ENCODE measurements at places on chromosomes 5 and 9. TPM values are rescaled to one million over a fixed set of nuclear protein-coding genes. Genes with fewer than 3 reads are reported as not detected.
A peak's percentile ranks its signal among the peaks of the same experiment; 100 is the strongest.

Gene TXNDC8
- not detected for total RNA-seq

Gene TUSC1
- total RNA-seq: 10.3 TPM

Gene SLC6A19
- total RNA-seq: not detected

GRCh38 chr5:147415651-147416050 is 94.2 kb downstream of the DPYSL3 start:
- no peak overlapping the region for H3K4me3 ChIP-seq
- H3K36me3 ChIP-seq: no peaks in the 10 kb centered on the region
- H3K27ac ChIP-seq: no peak overlapping the region
- H3K27me3 ChIP-seq: no peaks in the 10 kb centered on the region

GRCh38 chr5:577800-578199 is 34.3 kb upstream of the CEP72 start:
- H3K36me3 ChIP-seq: no peaks in the 10 kb centered on the region
- no peaks in the 10 kb centered on the region for H3K4me1 ChIP-seq
- H3K27ac ChIP-seq: no peak overlapping the region
- peaks cover 75% of the 10 kb centered on the region for H3K27me3 ChIP-seq

DNA sequence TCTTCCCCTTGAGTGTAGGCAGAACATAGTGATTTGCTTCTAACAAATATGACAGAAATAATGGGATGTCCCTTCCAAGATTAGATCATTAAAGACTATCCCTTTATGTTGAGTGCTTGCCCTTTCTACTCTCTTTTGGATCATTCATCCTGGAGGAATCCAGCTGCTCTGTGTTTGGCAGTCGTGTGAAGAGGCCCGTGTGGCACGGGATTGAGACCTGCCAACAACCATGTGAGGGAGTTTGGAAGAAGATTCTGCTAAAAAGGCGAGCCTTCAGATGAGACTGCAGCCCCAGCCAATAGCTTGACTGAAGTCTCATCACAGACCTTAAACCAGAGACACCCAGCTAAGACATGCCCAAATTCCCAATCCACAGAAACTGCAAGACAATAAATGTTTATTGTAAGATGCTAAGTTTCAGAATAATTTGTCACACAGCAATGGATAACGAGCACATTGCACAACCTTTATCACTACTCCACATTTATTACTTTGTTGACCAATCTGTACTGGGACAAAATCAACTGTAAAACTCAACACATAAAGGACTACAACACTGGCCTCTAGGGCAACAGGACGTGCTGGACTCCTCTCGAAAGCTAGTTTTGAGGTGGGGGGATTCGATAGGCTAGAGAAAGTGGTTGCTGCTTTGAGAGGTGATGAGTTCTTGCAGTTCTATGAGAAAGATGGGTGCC is 42.8 kb downstream of the ANGPTL2 start:
- H3K36me3 ChIP-seq: no peaks in the 10 kb centered on the region
- no peak overlapping the region for H3K4me3 ChIP-seq
- H3K27me3 ChIP-seq: no peaks in the 10 kb centered on the region
- H3K4me1 ChIP-seq: no peaks in the 10 kb centered on the region
- no peak for DNase-seq
- H3K27ac ChIP-seq: no peak overlapping the region

- no peaks in the 10 kb centered on the region for H3K36me3 ChIP-seq
- no peak for DNase-seq
- H3K27me3 ChIP-seq: no peaks in the 10 kb centered on the region
- no peak overlapping the region for H3K4me3 ChIP-seq
Measured at GRCh38 chr5:173686950-173687349, 70.5 kb upstream of the BOD1 start.

DNA sequence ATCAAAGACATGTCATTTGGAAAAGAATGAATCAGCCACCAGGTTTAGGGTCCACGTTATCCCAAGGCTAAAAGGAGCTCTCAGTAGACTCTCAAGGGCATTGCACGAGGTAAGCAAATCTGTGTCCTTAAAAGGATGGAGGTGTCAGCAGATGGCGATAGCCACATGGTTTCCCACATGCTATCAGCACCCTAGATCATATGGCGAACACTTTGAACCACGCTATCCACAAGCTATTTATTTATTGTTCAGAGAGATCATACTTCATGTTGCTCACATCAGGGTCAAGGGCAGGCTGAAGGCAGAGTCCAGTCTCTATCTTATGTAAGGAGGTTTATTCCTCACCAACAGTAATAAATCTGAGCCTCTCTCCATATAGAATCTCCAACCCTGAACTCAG is 43.7 kb downstream of the CDH6 start:
- no peak overlapping the region for H3K27ac ChIP-seq
- no peak overlapping the region for H3K4me3 ChIP-seq
- no peaks in the 10 kb centered on the region for H3K4me1 ChIP-seq
- H3K36me3 ChIP-seq: no peaks in the 10 kb centered on the region
- H3K27me3 ChIP-seq: no peaks in the 10 kb centered on the region

GRCh38 chr5:137220523-137220927 is 278.6 kb downstream of the SPOCK1 start:
- no peak overlapping the region for H3K27ac ChIP-seq
- peak; percentile 96 for DNase-seq
- H3K27me3 ChIP-seq: no peaks in the 10 kb centered on the region
- H3K4me3 ChIP-seq: no peak overlapping the region
- no peaks in the 10 kb centered on the region for H3K36me3 ChIP-seq

DNA sequence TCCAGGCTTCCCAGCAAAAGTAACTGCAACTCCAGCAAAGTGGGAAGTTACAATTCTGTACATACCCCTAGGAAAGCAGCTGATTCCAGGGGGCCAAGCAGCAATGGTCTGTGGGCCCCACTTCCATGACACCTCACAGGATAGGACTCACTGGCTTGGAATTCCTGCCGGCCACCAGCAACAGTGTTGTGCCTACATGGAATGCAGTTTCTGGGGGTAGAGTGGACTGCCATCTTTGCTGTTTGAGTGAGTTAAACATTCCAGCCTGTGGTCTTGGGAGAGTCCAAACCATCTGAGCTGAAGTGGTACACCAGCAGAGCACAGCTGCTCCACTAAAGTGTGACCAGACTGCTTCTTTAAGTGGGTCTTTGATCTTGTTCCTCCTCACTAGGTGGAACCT is 13.4 kb upstream of the FBN2 start:
- H3K4me3 ChIP-seq: no peak overlapping the region
- H3K36me3 ChIP-seq: no peaks in the 10 kb centered on the region
- DNase-seq: no peak
- no peak overlapping the region for H3K27ac ChIP-seq

DNA sequence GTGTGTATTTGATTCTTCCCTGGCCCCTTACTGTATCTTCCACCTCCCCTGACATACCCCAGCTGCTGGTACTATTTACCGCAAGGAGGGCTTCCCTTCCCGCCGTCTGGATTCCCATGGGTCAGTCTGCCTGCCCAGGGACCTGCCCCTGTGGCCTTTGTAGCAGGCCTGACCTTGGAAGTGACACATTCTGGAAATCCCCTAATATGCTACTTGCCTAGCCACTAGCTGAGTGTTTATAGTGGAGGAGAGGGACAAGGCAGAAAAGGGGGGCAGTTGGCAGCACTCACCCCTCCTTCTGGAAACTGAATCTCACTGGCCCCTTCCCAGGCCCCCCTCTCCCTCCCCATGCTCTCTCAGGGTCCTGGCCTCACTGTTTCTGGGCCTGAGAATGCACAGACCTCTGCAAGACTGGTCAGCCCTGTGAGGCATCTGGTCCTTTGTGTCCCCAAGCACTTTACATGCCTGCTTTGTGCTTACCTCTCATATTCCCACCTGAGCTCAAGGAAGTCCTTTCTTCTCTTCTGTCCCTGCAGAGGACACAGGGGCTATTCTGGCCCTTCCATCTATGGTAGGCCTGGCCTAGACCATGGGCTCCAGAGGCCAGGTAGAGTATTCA is 8.2 kb upstream of the CCL21 start:
- no peak overlapping the region for H3K4me3 ChIP-seq
- peaks cover 12% of the 10 kb centered on the region for H3K27me3 ChIP-seq
- H3K4me1 ChIP-seq: no peaks in the 10 kb centered on the region
- H3K36me3 ChIP-seq: no peaks in the 10 kb centered on the region
- DNase-seq: no peak
- H3K27ac ChIP-seq: no peak overlapping the region

DNA sequence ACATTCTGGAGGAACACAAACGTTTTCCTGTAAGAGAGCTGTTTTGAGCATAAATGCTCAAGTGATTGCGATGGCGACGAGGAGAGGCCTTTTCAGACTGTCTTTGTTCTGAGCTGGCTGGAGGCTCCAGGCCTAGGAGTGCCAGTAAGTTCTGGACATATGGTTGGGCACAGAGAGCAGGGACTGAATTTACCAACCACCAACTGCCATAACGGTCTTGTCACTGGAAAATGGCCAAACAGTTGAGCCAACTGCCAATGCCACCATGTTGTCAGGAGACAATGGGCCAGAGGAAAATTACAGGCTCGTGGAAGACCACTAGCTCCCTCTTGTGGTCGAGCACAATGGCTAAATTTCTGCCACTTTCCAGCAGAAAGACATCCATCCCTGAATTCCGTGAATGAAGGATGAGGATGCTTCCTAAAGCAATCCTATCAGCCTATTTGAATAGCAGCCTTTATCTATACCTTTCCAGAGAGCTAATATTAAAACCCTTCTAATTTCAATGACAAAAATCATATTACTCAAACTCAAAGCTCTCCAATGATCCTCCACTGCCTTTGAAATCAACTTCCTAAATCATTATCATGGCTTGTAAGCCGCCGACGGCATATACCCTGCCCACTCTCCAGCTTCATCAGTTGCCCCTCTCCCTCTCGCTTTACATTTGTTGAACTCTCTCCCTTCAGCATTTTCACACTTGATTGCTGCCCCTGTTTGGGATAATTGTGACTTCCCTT is 66.9 kb upstream of the GLIS3 start:
- H3K27me3 ChIP-seq: peaks cover 3% of the 10 kb centered on the region
- no peak overlapping the region for H3K27ac ChIP-seq
- no peaks in the 10 kb centered on the region for H3K4me1 ChIP-seq

- DNase-seq: no peak
- no peaks in the 10 kb centered on the region for H3K27me3 ChIP-seq
- peaks cover 4% of the 10 kb centered on the region for H3K36me3 ChIP-seq
- H3K4me1 ChIP-seq: no peaks in the 10 kb centered on the region
- H3K27ac ChIP-seq: no peak overlapping the region
Measured at GRCh38 chr5:42953041-42953440, 87.1 kb downstream of the ANXA2R start.

DNA sequence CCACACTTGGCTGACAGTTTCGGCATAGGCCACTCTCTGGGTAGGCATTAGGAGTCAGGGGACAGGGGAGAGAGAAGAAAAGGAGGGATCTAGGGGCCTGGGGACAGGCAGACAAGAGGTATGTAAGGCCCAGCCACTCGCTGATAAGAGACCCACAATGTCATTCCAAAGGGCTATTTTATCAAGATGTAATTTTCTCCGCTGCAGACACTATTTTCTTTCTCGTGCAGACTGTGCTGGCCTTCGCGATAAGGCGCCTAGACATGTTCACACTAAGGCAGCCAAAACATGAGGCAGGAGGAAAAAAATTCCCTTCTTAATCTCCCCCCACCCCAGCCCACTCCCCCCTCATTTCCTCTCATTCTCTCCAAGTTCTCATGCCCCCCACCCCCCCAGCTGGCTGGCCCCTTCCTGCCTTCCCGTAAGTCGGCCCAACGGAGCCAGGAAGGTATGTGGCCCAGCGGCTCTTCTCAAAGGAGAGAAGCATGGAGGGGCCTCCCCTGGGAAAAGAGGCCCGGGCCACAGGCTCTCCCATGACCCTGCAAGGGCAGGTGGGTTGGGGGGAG is 44.9 kb upstream of the SYNPO start:
- H3K4me1 ChIP-seq: peaks cover 16% of the 10 kb centered on the region
- no peaks in the 10 kb centered on the region for H3K27me3 ChIP-seq

DNA sequence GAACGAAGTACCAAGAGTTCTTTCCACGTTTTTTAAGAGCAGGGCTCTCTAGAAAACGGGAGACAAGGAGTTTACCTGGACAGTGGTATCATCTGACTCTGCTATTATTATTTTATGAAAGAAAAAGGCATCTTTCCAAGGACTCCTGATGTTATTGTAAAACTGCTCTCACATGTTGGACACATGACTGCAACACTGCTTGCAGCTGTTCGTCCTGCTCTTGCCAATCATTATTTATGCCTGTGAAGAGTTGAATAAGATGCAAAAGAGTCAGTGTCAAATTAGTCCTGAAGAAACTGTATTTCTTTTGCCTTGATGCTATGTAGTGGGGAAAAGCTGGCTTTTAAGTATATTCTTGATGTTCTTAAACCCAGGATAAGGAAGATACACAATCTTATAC is 284.5 kb upstream of the PTGER4 start:
- H3K27me3 ChIP-seq: no peaks in the 10 kb centered on the region
- H3K4me3 ChIP-seq: no peak overlapping the region
- DNase-seq: no peak
- H3K36me3 ChIP-seq: peaks cover 8% of the 10 kb centered on the region
